Psoas muscle (tissue), 8 donors: ENCODE measurements at places on chromosomes 4 and X. TPM values are rescaled to one million over a fixed set of nuclear protein-coding genes. Genes with fewer than 3 reads are reported as not detected.

- no peak overlapping the region for H3K27ac ChIP-seq
- no peak overlapping the region for H3K4me3 ChIP-seq
- no peaks in the 10 kb centered on the region for H3K27me3 ChIP-seq
- H3K36me3 ChIP-seq: no peaks in the 10 kb centered on the region
These were observed 49.9 kb downstream of the DOCK11 start for GRCh38 chrX:118545510-118545909.

DNA sequence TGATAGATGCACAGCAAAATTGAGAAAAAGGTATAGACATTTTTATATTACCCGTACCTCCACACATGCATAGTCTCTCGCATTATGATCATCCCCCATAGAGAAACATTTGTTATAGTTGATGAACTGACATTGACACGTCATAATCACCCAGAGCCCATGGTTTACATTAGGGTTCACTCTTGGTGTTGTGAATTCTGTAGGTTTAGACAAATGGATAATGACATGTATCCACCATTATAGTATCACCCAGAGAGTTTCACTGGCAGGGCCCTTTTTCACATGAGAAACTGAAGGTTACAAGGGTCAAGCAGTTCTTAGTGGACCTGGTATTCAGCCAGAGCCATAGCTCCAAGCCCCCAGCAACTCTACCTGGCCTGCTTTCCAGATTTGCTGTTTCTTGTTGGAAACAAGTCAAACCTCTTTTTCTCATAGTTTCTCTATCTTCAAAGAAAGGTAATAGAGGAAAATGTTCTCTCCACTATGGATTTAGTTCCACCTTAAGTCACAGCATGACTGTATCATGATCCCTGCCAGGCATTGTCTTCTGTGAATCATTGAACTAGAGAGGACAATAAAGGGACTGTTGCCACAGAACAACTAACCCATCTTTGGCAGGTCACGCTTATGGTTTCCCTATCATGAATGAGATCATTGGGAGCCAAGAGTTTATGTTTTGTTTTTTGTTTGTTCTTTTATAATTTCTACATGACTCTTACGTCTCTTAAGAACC lies 64.0 kb downstream of the HHIP start:
- no peak overlapping the region for H3K27ac ChIP-seq
- H3K4me3 ChIP-seq: no peak overlapping the region
- H3K27me3 ChIP-seq: no peaks in the 10 kb centered on the region
- H3K36me3 ChIP-seq: no peaks in the 10 kb centered on the region

GRCh38 chr4:151537687-151538086 lies 128.7 kb downstream of the FHIP1A start:
- DNase-seq: no peak
- H3K4me3 ChIP-seq: no peak overlapping the region
- H3K36me3 ChIP-seq: no peaks in the 10 kb centered on the region
- no peak overlapping the region for H3K27ac ChIP-seq

- no peaks in the 10 kb centered on the region for H3K27me3 ChIP-seq
- H3K36me3 ChIP-seq: no peaks in the 10 kb centered on the region
- H3K4me3 ChIP-seq: no peak overlapping the region
- DNase-seq: no peak
- H3K27ac ChIP-seq: no peak overlapping the region
These were observed 3.6 kb upstream of the CXCL1 start for GRCh38 chr4:73865431-73866096.

- no peak overlapping the region for H3K27ac ChIP-seq
- H3K4me1 ChIP-seq: no peaks in the 10 kb centered on the region
- H3K36me3 ChIP-seq: no peaks in the 10 kb centered on the region
- no peaks in the 10 kb centered on the region for H3K27me3 ChIP-seq
- H3K4me3 ChIP-seq: no peak overlapping the region
These were observed 239.1 kb downstream of the RASL11B start for GRCh38 chr4:53101191-53101581.

GRCh38 chr4:173280998-173281397 lies 53.2 kb downstream of the HMGB2 start:
- H3K27ac ChIP-seq: no peak overlapping the region
- DNase-seq: no peak
- no peaks in the 10 kb centered on the region for H3K36me3 ChIP-seq
- no peaks in the 10 kb centered on the region for H3K4me1 ChIP-seq
- H3K4me3 ChIP-seq: no peak overlapping the region

DNA sequence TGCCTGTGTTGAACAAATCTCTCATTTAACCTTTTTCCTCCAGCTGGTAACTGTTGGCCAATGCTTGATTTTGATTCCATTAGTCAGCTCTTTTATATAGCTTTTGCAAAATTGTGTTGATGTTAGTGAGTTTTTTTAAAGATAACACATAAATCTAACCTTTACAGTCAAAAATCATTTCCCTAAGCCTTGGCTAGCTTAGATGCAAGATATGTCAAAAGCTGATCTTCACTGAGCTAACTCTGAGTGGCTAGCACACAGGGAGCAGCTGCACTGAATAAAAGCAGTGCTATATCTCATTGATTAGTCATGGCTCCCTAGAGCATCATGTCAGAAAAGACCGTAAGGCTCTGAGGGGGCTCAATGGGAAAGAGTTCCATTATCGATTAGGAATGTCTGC lies 78.7 kb downstream of the PPARGC1A start:
- no peaks in the 10 kb centered on the region for H3K27me3 ChIP-seq
- H3K36me3 ChIP-seq: peaks cover 73% of the 10 kb centered on the region
- no peaks in the 10 kb centered on the region for H3K4me1 ChIP-seq
- no peak for DNase-seq
- H3K4me3 ChIP-seq: no peak overlapping the region
- no peak overlapping the region for H3K27ac ChIP-seq

- no peak overlapping the region for H3K27ac ChIP-seq
- H3K36me3 ChIP-seq: no peaks in the 10 kb centered on the region
- no peaks in the 10 kb centered on the region for H3K4me1 ChIP-seq
- DNase-seq: no peak
- H3K4me3 ChIP-seq: no peak overlapping the region
- no peaks in the 10 kb centered on the region for H3K27me3 ChIP-seq
These were observed 89.0 kb downstream of the EFNB1 start for GRCh38 chrX:68917799-68918198.

DNA sequence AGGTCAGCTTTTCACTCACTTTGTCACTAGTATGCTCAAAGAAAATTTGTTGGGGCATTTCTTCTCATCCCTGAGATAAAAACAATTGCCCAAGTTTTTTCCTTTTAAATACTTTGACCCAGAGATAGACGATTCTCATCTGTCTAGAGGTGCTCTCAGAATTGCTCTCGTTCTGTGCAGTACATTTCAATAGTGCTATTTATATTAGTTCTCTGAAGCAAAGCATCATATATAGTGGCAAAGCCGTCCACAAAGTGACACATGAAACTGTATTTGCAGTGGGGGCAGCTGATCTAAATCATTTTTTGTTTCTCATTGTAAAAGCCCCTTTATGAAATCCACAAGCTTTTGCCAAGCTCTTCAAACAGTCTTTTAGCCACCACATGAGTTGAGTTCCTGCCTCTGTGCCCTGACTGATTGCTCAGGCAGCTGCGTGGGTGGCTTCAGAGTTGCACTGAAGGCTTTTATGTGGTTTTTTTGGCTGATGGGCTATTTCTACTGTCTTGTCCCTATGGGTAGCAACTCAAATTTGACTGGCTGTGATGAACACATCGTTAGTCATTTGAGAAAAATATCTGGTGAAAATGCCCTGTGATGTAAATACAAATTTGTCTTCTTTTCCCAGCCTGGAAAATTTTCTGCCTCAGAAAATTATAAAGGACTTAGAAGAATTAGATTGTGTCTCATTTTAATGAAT lies 119.1 kb upstream of the OTUD4 start:
- H3K27me3 ChIP-seq: no peaks in the 10 kb centered on the region
- H3K4me1 ChIP-seq: peaks cover 5% of the 10 kb centered on the region
- DNase-seq: no peak
- no peak overlapping the region for H3K4me3 ChIP-seq

GRCh38 chr4:67104145-67104544 lies 441.2 kb downstream of the CENPC start:
- no peak overlapping the region for H3K27ac ChIP-seq
- no peaks in the 10 kb centered on the region for H3K36me3 ChIP-seq
- no peak overlapping the region for H3K4me3 ChIP-seq
- no peaks in the 10 kb centered on the region for H3K27me3 ChIP-seq
- DNase-seq: no peak

DNA sequence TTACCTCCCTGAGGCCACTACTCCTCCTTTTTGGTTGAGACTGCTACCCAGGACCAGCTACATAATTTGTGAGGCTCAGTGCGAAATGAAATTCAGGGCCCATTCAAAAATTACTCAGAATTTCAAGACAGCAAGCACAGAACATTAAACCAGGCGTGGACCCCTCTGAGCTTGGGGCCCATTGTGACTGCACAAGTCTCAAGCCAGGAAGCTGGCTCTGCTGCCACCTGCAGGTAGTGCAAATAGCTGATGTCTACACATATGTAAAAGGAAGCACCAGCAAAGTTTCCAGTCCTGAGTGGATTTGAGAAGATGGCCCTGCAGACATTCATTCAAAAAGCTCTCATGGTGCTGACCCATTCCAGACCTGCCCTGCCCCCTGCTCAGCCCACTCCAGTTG lies 213.4 kb upstream of the LNX1 start:
- H3K27me3 ChIP-seq: no peaks in the 10 kb centered on the region
- no peak for DNase-seq
- H3K4me1 ChIP-seq: no peaks in the 10 kb centered on the region
- no peak overlapping the region for H3K27ac ChIP-seq

GRCh38 chr4:139266583-139267257 lies 13.3 kb downstream of the MGARP start:
- H3K27ac ChIP-seq: peak overlapping the region; percentile 75
- DNase-seq: peak; percentile 76
- peak overlapping the region; percentile 64 for H3K4me3 ChIP-seq
- peaks cover 6% of the 10 kb centered on the region for H3K4me1 ChIP-seq

GRCh38 chr4:123898946-123899666 lies 502.5 kb downstream of the SPRY1 start:
- no peak overlapping the region for H3K4me3 ChIP-seq
- H3K27me3 ChIP-seq: no peaks in the 10 kb centered on the region
- DNase-seq: no peak
- no peak overlapping the region for H3K27ac ChIP-seq
- peaks cover 19% of the 10 kb centered on the region for H3K4me1 ChIP-seq

DNA sequence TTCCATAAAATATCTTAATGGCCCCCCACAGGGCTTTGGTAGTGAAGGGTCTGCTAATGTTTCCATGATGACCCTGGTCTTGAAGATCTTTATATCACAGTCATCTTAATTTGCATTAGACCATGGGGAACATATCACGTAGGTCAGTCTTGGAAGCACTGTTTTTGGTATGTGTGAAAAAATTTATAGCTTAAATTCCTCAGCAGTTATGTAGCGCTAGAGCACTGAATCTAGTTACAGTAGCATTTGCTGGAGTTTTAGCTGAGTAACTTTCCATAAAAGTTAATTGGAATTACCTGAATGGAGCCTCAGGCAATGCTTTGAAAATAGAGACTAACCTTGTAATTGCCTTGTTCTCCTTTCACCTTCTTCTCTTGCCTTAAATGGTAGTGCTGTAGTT lies 648.8 kb downstream of the IQCM start:
- no peaks in the 10 kb centered on the region for H3K4me1 ChIP-seq
- no peaks in the 10 kb centered on the region for H3K36me3 ChIP-seq
- no peak overlapping the region for H3K27ac ChIP-seq
- no peaks in the 10 kb centered on the region for H3K27me3 ChIP-seq
- no peak for DNase-seq
- no peak overlapping the region for H3K4me3 ChIP-seq

GRCh38 chr4:171622729-171623128 lies 190.5 kb upstream of the GALNTL6 start:
- no peaks in the 10 kb centered on the region for H3K4me1 ChIP-seq
- no peak overlapping the region for H3K27ac ChIP-seq
- H3K36me3 ChIP-seq: no peaks in the 10 kb centered on the region
- no peak overlapping the region for H3K4me3 ChIP-seq
- no peak for DNase-seq
- no peaks in the 10 kb centered on the region for H3K27me3 ChIP-seq

DNA sequence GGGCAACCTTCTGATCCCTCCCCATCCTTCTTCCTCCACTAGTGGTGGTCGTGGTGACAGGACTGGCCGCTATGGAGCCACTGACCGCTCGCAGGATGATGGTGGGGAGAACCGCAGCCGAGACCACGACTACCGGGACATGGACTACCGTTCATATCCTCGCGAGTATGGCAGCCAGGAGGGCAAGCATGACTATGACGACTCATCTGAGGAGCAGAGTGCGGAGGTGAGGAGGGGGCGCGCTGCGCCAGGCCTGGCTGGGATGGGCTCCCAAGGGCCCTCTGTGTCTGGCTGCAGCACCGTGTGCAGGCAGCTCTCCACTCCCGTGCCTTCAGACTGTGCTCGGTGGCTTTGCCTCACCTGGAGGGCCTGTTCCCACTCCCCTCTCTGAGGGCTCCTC lies 24.3 kb downstream of the RBM10 start:
- peaks cover 32% of the 10 kb centered on the region for H3K36me3 ChIP-seq
- no peaks in the 10 kb centered on the region for H3K27me3 ChIP-seq
- H3K27ac ChIP-seq: no peak overlapping the region
- H3K4me1 ChIP-seq: no peaks in the 10 kb centered on the region
- no peak for DNase-seq
- no peak overlapping the region for H3K4me3 ChIP-seq

DNA sequence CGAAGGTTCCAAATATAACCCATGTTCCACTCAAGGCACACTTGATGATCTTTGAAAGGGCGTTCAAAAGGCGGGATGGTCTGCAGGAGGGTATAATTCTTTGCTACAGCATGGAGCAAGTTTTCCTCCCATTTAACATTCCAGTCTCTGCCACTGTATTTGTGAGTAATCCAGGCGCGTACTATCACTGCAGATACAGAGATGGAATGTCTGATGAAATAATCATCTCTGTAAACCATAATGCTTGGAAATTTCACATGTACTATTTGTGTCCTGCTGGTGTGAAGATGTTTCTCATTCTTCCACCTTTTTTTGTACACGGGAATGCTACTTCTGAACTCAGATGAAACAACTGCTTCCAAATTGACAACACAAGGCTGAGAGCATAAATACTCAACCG lies 15.5 kb downstream of the SEL1L3 start:
- H3K4me3 ChIP-seq: no peak overlapping the region
- no peaks in the 10 kb centered on the region for H3K27me3 ChIP-seq
- H3K36me3 ChIP-seq: peaks cover 2% of the 10 kb centered on the region
- H3K27ac ChIP-seq: no peak overlapping the region

The ZFP92 gene
- total RNA-seq: 0.38 TPM

The ATP1B4 gene
- total RNA-seq: 41.5 TPM

The SOX3 gene
- total RNA-seq: not detected

The IBSP gene
- not detected for total RNA-seq

The PABPC4L gene
- total RNA-seq: 0.23 TPM

The PGAM4 gene
- not detected for total RNA-seq

The GAGE12H gene
- total RNA-seq: not detected

The PNMA5 gene
- total RNA-seq: not detected

The BANK1 gene
- 0.46 TPM for total RNA-seq

The LRAT gene
- not detected for total RNA-seq
